AG09319 (cell line): ENCODE measurements at places on chromosomes 7 and 10.

DNA sequence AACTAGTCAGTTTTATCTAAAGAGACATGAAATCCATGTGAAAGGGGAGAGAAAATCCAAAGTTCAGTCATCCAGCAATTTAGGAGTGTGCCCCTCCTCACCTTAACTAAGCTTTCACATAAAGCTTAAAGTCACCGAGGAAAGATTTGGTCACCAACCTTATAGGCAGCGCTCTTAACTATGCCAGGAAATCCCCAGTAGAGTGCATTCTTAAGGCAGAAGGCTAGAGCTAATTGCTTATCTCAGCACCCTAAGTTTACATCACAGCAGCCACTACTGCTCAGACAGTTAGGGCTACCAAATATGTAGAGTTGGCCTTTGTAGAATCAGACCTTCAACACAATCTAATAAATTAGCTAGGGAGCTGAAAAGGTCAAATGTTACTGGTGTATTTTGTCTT, 47.9 kb downstream of the MTPN start:
- DNase-seq, result no peak

DNA sequence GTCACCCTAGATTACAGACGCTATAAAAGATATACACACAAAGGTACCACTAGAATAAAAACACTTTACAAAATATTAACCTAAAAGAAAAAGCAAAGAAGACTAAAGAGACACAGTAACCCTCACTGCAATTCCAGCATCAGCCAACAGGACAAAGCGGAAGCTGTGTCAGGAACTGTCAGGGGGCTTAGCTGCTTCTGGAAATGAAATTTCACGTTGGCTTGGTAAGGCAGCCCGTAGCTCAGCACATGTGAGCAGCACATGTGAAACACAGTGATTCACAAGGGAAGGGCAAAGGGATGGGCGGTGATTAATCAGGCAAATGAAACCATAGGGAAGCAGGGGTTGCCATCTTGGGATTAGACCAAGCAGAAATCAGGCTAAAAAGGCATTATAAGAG, 195.4 kb downstream of the MGMT start:
- no peak for DNase-seq

DNA sequence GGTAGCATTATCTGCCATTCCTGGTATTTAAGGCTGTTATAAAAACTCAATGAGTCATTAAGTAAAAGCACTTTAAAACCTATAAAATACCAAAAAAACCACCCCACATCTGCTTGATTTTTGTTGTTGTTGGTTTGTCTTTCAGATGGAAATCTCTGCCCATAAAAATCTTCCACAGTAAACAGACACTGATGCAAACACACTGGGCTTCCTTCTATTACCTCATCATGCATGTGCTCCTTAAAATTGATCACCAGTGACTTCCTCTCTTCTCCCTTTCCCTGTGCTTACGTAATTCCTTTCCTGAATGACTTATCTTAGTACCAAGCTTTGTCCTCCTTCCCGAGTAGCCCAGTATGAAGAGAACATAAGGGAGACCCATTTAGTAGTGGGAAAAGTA, 167.2 kb downstream of the EVX1 start:
- no peak for DNase-seq

- no peak for DNase-seq
Measured at GRCh38 chr7:83466956-83467355, 182.0 kb downstream of the SEMA3E start.

GRCh38 chr7:50266635-50267386, 37.7 kb upstream of the IKZF1 start:
- no peak for DNase-seq

- DNase-seq, result no peak
Measured at GRCh38 chr7:134589491-134589941, 40.6 kb downstream of the AKR1B15 start.

DNA sequence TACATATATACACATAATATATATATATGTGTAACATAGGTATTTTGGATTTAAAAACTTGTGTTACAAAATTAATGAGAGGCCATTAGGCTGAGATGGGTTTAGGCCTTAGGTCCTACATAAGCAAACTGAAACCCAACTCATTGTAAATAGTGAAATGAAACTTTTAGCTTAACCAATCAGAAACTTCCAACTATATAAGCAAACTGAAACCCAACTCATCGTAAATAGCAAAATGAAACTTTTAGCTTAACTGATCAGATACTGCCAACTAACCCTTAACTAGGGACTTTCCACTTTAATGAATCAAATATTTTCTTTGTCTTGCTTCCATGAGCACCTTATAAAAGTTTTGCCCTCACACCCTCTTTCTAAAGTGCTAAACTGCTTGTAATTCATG, 17.3 kb upstream of the SAMD9L start:
- no peak for DNase-seq

DNA sequence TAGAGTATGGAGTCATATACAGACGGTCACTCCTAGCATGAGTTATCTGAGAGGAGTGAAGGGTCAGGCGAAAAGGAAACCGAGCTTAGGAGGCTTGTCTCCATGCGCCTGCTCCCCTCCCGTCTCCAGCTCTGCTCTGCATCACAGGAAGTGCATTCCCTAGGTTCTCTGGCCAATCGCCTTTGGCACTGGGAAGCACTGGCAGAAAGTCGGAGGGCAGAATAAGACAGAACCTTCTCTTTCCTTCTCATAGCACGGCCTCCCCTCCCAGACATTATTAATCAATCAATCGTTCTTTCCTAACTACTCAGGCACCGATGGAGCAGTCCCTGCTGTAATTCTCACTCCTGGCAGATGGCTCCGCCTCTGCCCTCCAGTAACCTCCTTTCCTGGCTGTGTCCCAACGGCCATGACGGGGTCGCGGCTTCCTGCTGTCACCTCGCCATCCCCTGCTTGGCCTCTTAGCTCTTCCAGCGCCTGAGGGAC, 177.1 kb downstream of the FRMD4A start:
- no peak for DNase-seq

DNA sequence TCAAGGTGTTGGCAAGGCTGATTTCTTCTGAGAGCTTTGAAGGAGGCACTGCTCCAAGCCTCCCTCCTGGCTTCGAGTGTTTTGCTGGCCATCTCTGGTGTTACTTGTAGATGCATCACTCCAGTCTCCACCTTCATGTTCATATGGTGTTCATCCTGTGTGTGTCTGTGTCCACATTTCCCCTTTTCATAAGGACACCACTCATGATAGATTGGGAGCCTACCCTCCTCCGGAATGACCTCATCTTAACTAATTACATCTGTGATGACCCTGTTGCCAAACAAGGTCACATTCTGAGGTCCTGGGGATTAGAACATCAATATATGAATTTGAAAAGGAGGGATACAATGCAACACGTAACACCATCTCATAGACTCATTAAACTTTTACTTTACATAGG, 119.0 kb downstream of the CREB5 start:
- no peak for DNase-seq

- DNase-seq, result no peak
Measured at GRCh38 chr10:112526906-112527305, 79.9 kb downstream of the VTI1A start.

GRCh38 chr7:120486164-120486563, 213.2 kb downstream of the KCND2 start:
- DNase-seq, result no peak

DNA sequence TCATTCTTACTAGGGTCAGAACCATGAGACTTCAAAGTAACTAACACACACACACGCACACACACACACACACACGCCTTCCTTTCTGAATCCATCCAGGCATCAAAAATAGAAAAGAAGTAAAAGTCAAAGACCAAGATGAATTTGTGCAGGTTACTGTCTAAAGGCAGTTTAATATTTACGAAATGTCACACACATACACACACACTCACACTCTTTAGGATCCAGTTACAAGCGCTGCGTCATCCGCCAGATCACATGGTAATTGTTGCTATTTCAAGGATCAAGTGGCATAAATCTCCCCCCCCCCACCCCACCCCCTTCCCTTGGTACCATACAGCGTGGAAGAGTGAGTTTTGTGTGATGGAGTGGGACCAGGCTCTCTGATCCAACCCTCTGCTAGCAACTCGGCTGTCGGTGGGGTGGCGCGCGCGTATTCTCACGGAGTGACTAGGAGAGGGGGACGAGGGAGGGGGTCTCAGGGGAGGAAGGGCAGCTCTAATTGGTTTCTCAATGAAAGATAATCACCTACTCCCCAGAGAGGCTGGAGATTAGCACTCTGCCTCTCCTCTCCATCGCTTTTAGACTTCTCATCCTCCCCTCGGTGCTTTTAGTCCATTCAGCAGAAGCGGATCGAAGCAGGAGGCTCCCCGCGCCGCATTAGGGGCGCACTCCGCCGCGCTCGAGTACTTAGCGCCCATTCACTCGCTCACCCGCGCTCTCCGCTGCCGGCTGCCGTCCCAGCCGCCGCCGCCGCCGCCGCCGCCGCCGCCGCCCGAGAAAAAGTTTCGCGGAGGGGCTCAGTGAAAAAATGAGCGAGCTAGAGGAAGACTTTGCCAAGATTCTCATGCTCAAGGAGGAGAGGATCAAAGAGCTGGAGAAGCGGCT, 83.5 kb upstream of the PRKG1 start:
- DNase-seq, result peak; percentile 74

DNA sequence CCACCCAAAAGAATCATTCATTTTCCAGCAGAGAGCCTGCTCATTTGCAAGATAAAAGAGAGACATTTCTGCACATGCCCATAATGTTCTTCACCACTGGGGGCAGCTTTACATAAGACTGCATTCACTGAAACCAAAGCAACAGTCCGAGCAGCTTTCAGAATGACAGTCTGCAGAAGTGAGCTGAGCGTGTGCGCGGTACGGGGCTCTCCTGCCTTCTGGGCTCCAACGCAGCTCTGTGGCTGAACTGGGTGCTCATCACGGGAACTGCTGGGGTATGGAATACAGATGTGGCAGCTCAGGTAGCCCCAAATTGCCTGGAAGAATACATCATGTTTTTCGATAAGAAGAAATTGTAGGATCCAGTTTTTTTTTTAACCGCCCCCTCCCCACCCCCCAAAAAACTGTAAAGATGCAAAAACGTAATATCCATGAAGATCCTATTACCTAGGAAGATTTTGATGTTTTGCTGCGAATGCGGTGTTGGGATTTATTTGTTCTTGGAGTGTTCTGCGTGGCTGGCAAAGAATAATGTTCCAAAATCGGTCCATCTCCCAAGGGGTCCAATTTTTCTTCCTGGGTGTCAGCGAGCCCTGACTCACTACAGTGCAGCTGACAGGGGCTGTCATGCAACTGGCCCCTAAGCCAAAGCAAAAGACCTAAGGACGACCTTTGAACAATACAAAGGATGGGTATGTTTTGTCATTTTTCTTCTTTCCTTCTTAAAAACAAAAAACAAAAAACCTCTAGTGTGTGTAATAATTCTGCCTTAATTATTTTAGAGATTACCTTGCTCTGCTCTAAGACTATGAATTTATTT, at the start of gene LRRTM3:
Gene LRRTM3, plus strand, starts transcription at position 141 of the 820 bp plus-strand sequence.
- no peak for DNase-seq

DNA sequence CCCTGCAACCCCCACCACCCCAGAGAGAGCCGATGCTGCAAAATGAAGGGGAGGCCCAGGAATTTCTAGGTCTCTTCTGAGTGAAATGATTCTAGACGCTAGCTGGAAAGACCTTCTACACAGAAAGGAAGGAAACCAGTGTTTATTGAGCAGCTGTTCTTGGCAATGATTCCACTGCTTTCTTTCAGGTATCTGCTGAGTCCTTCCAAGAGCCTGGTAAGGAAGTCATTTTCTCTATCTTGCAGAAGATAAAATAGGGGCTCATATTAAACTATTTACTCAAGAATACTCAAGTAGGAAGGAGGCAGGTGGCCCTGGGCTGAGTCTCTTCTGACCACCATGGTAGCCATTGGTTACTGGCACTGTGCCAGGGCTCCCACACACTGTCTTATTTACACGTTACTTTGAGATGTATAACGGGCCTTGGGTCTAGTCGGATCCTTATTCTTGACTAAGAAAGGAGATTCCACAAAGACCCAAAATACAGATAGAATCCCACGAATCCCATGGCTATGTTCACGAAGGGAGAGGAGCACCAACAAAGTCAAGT, 112.1 kb downstream of the GALNT11 start:
- no peak for DNase-seq

GRCh38 chr10:42543840-42544372, 94.5 kb downstream of the ZNF33B start:
- DNase-seq, result no peak

GRCh38 chr7:69696054-69696591, 97.8 kb downstream of the AUTS2 start:
- DNase-seq, result no peak

- DNase-seq, result no peak
Measured at GRCh38 chr7:2824026-2824677, 20.0 kb downstream of the GNA12 start.

GRCh38 chr7:118104812-118105441, 79.0 kb upstream of the LSM8 start:
- no peak for DNase-seq

GRCh38 chr7:33671531-33672262, 233.6 kb upstream of the BMPER start:
- no peak for DNase-seq

DNA sequence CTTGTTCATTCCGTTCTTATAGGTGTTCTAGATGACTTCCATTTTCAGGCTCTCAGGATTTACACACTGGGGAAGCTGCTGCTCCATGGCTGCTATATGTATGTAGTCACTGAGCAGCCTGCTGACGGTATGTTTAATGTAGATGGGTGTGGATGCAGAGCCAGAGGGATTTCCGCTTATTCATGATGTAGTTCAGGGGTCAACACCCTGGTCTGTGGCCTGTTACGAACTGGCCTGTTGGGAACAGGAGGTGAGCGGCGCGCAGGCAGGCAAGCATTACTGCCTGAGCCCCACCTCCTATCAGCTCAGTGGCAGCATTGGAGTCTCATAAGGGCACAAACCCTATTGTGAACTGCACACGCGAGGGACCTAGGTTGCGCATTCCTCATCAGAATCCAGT, 33.9 kb downstream of the DNAJB6 start:
- no peak for DNase-seq

DNA sequence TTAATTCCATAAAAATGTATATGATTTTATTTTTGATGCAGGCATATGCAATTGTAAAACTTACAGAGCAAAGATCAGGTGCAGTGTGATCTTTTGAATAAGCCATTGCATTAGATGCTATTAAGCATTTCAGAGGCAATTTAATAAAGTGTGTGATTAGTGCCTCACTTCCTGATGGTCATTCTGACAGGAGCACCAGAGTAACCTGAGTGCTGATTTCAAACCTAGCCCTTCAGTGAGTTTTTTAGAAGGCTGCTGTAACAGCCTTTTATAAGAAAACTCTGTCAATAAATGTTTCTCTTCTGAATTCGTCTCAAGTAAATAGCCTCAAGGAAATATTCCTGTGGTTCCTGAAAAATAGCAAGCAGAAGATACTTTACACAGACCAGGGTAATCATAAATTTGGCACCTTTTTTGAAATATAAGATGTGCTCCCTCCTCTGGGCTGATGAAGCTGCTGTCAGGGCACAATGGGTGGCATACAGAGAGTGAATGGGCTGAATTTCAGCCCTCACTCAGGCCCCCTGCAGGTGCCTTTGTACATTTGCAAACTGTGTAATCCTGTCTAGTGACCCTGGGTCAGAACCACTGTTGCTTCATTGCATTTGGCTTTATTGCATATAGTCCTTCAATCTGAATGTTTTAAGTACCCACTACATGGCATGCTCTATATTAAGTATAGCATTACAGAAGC, 193.7 kb upstream of the CSTF2T start:
- no peak for DNase-seq
